ENCODE measurements at places on chromosomes 7 and 10.

DNA sequence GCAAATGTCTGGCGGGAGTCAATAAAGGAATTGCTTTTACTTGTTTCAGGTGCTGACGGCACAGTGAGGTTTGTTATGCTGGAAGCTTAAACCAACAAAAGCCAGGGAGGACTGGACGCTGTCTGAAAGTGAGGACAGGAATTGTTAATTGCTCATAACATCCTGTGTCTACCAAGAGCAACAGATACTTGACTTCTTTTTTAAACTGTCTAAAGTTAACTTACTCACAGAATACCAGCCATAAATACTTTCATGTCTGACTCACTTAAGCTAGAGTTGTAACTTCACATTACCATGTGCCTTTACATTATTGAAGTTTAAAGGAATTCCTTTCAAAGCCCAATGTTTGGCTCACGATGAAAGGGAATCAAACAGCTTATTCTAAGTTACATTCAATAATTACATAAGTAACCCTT is 252.7 kb upstream of the SHH start:
- DNase-seq = no peak

GRCh38 chr7:34073676-34074075 is 168.3 kb downstream of the BMPER start:
- DNase-seq = no peak

DNA sequence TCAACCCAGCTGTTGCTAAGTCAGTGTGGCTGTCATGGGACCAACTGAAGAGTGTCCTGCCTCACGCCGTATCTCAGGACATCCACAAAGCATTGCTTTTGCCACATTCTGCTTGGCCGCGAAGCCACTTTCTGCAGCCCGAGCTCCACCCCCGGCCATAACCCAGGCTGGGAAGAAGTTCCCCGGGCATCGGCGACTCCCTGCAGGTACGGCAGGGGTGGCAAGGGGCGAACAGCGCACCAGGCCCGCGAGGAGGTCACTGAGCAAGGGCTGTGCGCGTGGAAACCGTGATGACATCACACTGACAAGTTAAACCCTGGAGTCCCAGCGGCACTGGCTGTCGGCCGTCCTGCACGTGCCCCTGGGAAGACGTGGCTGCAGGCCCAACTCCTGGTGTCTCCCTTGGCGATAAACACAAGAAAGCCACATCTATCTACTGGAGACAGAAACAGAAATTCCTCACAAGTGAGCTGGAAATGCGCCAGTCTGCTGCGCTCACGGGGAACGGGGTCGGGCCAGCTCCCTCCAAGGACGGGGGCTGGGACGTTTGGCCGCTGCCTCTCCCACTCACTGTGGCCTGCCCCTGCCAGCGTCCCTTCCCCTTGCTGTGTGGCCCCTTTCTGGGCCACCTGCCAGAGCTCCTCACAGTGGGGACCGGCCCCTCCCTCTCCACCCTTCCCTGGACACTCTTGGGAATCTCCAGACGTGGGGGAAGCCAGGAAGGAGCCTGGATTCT is 326.3 kb downstream of the DNAJB6 start:
- DNase-seq = no peak

DNA sequence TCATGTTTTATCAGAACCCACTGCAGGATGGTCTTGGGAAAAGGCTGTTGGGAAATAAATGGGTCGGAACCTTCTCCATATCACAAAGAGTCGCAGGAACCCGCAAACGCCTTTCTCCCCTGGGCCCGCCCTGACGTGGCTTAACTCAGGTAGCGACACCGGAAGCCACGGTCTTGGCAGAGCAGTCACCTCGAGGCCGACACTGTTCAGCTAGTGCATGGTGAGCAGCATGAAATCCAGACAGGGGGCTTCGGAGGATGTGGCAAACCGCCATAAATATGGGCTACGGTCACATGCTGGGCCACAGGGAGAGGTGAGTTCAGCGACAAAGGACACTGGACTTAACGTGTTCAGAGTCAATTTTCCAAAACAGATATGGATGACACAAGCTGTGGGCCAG is 421.9 kb downstream of the PTPRN2 start:
- DNase-seq = no peak

- no peak for DNase-seq
These were observed 135.9 kb downstream of the ARHGAP12 start for GRCh38 chr10:31792745-31793144.

GRCh38 chr7:27359181-27360125 is 116.9 kb downstream of the EVX1 start:
- no peak for DNase-seq

GRCh38 chr7:1704811-1705738 is 35.0 kb downstream of the ELFN1 start:
- no peak for DNase-seq

DNA sequence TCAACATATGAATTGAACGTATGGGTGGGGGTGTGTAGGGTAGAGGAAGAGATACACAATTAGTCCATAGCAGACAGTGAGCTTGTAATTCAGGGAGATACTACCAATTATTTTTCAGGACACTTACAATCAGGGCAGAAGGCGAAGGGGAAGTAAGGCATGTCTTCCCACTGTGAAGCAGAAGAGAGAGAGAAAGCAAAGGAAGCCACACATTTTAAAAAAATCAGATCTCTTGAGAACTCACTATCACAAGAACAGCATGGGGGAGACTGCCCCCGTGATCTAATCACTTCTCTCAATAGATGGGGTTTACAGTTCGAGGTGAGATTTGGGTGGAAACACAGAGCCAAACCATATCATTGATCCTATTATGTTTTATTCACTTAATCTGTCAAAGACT is 116.4 kb upstream of the RPA3 start:
- no peak for DNase-seq

GRCh38 chr7:25849500-25850184 is 302.4 kb upstream of the NFE2L3 start:
- no peak for DNase-seq

DNA sequence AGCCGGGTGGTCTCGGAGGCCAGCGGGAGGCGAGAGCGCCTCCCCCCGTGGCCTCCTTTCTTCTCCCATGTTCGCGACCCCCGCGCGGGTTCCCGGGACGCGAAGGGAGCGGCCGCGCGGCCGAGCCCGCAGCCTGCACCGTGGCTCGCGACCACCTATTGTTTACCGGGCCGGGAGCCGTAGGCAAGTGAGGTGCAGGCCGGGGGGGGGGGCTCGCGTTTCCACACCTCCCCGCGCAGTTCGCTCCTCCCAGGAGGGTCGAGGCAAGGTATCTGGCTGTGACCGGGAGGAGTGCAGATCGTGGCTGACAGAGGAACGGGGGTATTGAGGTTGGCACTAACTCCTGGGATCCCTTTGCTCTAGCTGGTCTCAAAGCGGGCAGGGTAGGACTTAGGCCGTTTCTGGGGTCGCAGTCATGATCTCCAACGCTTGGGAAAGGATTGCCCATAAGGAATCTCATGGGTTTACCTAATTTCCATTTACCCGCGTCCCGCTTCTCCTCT is 734 bp downstream of the PTPN12 start:
- no peak for DNase-seq

- peak; percentile 2 for DNase-seq
These were observed 515 bp downstream of the GSDME start for GRCh38 chr7:24756545-24757352.

DNA sequence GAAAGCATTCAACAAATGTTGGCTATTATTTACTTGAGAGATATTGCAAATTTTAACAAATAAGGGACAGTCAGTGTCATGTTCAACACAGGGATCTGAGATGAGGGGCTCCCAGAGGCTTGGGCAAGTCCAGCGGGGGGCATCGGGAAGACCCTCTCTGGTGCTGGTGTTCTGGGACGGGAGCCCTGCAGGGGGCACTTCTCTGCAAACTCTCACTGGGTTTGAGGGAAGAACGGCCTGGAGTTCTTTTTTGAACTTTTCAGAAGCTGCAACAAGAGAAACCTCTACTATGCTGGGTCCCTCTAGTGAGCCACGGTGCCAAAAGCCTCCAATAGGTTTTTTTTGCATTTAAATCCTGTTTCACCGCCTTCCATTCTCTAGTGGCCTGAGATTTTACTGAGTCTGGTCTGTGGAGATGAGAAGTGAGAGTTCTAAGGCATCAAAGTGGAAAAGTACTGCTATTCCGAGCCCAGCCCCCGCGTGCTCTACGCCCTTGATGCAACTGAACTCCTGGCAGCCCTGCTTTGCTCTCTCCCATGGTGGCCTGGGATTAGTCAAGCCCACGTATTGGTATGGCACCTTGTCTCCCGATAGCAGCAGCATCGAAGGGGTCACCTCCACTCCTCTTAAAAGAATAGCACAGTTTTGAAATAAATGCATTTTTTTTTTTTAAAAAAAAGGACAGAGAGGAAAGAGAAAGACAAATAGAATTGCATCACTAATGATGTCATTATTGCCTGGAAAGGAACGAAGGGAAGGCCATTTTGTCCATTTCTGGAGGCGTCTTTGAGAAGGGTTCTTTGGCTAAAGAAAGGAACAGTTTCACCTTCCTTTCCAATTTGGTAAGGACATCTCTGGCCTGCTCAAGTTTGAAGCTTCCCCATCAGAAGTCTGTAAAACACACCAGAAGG is 43.5 kb downstream of the CLEC2L start:
- DNase-seq = no peak

DNA sequence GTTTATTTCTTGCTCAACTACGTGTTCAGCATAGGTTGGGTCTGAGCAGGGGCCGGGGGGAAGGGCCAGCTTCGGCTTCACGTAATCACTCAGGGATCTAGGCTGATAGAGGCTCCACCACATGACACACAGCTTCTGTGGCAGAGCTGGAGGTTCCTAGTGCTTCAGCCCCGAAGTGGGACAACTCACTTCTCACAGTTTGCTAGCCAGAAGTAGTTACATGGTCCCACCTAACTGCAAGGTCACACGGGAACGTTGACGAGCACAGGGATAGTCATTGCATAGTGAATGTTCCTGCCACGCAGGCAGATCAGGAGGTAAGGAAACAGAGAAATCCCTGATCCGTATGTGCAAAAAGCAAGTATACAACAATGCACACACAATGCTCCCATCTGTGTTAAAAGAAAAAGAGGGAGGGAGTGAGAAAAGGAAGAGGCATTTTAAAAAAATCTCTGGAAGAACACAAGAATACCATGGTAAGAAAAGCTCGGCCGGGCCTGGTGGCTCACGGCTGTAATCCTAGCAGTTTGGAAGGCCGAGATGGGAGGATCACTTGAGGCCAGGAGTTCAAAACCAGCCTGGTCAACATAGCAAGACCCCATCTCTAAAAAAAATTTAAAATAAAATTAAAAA is 16.9 kb downstream of the SMURF1 start:
- no peak for DNase-seq

DNA sequence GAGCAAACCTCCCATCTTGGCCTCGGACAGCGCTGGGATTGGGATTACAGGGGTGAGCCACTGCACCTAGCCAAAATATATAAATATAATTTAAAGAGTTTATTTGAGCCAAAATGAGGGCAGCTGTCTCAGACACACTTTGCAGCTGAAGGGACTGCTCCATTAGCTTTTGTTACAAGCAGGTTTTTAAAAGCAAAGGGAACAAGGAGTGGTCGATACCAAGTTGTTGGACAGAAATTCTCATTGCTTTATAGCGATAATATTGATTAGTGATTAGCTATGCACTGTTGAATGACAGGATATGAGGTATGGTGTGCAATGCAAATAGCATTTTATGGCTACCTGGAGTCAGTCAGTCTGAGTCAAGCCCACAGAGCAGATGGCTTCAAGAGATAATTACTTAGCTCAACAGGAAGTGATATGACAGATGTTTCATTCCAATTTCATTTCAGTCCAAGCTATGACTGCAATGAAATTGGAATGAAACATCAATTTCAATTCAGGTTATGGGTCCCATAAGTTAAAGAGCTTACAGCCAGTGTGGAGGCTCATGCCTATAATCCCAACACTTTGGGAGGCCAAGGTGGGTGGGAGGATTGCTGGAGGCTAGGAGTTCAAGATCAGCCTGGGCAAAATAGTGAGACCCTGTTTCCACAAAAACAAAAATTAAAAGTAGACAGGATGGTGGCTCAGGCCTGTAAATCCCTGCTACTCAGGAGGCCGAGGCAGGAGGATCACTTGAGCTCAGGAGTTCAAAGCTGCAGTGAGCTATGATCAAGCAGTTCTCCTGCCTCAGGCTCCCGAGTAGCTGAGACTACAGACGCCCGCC is 23.1 kb downstream of the TYW1 start:
- no peak for DNase-seq

GRCh38 chr10:122159141-122159970 is 111.7 kb upstream of the BTBD16 start:
- DNase-seq = no peak

GRCh38 chr7:52586704-52587103 is 448.7 kb upstream of the POM121L12 start:
- no peak for DNase-seq

GRCh38 chr7:131459256-131459655 is 97.2 kb downstream of the PODXL start:
- DNase-seq = no peak

GRCh38 chr7:52959878-52960660 is 75.4 kb upstream of the POM121L12 start:
- no peak for DNase-seq

DNA sequence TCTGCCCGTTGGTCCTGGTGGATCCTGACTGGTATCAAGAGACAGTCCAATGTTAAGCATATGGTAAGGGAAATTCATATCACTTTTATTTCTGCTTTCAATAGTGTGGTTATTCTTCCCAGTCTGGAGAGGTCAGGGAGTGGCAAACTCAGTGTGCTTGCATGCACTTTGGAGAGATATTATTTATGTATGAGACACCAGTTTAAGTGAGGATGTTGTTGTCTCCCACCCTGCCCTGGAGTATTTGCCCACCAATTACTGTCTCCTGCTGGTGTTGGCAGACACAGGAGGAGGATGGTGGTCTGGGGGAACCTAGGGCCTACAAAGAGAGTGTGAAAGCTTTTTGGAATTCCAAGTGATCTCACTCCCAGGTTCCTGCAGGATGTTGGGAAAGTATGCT is 59.7 kb downstream of the OR13A1 start:
- no peak for DNase-seq

GRCh38 chr10:125104559-125104958 is 55.8 kb downstream of the CTBP2 start:
- no peak for DNase-seq

- peak; percentile 68 for DNase-seq
These were observed 940 bp upstream of the PSD start for GRCh38 chr10:102419269-102420180.

DNA sequence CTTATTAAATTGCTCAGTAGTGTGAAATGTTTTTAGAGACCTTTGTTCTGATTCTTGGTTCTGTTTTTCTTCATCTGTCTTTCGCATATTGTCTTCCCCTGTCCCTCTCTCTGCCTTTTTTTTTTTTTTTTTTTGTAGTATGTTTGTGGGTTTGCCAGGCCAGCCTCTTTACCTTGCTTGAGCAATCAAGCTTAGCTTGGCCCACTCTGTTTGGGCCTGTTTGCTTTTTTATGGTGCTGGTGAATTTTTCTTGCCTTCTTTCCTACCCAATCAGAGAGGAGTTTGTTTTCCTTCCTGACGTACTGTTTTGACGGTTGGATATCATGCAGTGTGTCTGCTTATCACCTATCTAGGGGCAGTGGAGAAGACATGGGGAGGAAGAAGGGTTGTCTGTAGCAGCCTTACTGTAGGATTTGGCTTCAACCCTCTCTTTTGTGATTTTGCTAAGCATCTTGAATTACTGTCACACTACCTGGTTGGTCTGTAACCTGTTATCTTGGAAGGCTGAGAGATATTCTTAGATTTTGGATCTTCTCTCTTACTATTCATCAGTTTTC is 64.0 kb downstream of the BBS9 start:
- DNase-seq = no peak

GRCh38 chr7:72055426-72055825 is 356.7 kb downstream of the CALN1 start:
- no peak for DNase-seq

All from activated T-cell treated with anti-CD3 and anti-CD28 coated beads for 1 hour (primary cell).